ENCODE measurements at places on chromosomes 7 and 10. TPM values are rescaled to one million over a fixed set of nuclear protein-coding genes. Genes with fewer than 3 reads are reported as not detected.

The SPAM1 gene
- not detected for total RNA-seq

DNA sequence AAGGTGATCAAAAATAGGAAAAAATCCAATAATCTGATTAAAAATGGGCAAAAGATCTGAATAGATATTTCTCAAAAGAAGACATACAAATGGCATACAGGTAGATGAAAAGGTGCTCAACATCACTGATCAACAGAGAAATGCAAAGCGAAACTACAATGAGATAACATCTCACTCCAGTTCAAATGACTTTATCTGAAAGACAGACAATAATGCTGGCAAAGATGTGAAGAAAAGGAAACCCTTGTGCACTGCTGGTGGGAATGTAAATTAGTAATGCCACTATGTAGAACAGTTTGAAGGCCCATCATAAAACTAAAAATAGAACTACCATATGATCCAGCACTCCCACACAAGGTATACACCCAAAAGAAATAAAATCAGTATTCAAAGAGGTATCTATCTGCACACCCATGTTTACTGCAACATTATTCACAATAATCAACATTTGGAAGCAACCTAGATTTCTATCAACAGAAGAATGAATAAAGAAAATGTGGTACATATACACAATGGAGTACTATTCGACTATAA, 85.0 kb downstream of the LRRN3 start:
- no peak for DNase-seq
- no peaks in the 10 kb centered on the region for H3K27me3 ChIP-seq
- H3K4me1 ChIP-seq = no peaks in the 10 kb centered on the region
- no peaks in the 10 kb centered on the region for H3K36me3 ChIP-seq
- H3K4me3 ChIP-seq = no peak overlapping the region

The SEC31B gene
- 7.8 TPM for total RNA-seq

The OPN1SW gene
- total RNA-seq = not detected

The SFTPD gene
- 0.22 TPM for total RNA-seq

The TMEM229A gene
- 0.09 TPM for total RNA-seq

GRCh38 chr10:104406715-104407650, 53.4 kb downstream of the CFAP58 start:
- no peaks in the 10 kb centered on the region for H3K36me3 ChIP-seq
- H3K27me3 ChIP-seq = no peaks in the 10 kb centered on the region
- H3K4me3 ChIP-seq = no peak overlapping the region

DNA sequence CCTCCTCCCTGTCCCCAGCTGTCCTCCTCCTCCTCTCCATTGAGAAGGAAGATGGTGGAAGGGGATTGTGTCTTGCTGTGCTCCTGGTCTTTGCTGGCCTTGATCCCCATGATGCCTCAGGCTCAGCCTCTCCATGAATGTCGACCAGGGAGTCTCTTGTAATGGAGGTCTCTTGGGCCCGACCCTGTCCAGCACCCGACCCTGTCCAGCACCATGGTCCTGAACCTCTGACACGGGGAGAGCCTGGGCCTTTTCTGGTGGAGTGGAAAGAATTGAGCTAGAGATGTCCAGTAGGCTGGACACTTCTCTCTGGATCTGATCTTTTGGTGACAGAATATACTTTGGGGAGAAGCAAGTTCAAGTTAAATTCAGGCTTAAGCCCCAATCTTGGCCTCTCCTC, 42.3 kb upstream of the HMX3 start:
- DNase-seq = no peak
- no peaks in the 10 kb centered on the region for H3K4me1 ChIP-seq
- H3K27me3 ChIP-seq = no peaks in the 10 kb centered on the region

The MRC1 gene
- total RNA-seq = 0.05 TPM

DNA sequence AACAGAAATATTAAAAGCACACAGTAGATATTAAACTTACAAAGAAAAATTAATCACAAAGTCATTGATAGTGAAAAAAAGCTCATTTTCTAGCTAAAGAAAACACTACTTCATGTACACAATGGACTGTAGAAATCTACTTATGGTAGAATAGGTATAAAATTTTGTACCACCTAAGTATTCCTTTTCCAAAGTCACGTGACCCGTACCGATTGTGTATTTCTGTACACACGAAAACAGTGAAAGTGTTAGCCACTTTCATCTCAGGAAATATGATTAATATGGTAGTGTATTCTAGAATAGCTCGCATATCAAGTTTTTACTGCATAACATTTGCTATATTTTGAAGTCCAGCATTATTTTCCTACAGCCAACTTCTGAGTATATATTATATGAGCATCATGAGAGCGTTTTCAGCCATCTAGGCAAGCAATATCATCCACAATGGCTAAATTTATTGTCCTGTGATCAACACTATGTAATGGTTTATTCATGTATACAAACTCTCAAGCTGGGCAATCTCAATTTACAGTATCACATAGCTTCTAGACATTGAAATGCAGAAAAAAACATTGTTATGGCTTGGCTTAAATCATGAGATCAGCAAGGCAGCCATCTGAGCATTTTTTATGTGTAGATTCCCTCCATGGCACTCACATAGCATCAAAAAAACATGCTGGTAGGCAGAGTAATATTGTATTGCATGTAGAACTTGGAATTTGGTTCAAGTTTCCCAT, 114.7 kb downstream of the CD36 start:
- no peak overlapping the region for H3K4me3 ChIP-seq
- DNase-seq = no peak
- H3K27me3 ChIP-seq = no peaks in the 10 kb centered on the region
- peaks cover 9% of the 10 kb centered on the region for H3K36me3 ChIP-seq
- H3K4me1 ChIP-seq = peaks cover 15% of the 10 kb centered on the region

The MRLN gene
- not detected for total RNA-seq

DNA sequence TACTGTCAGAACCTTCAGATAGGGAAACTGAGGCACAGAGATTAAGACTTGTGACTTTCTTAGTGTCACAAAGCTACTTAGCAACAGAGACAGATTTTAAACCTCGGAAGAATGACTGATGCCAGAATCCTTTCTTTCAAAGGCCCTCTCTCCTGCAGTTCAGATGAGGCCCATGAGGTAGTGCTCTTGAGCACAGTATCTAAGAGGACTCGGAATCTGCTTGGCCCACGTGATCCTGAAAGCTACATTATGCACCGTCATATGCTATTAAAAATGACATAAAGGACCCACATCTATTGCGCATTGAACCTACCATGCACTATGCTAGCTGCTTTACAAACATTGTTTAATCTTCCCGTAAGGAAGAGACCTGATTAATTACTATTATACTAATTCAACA, 355.9 kb downstream of the SFMBT2 start:
- no peaks in the 10 kb centered on the region for H3K4me1 ChIP-seq
- no peaks in the 10 kb centered on the region for H3K27me3 ChIP-seq
- H3K36me3 ChIP-seq = no peaks in the 10 kb centered on the region
- DNase-seq = no peak
- no peak overlapping the region for H3K27ac ChIP-seq

GRCh38 chr10:6185039-6185716, 17.6 kb upstream of the PFKFB3 start:
- DNase-seq = no peak
- H3K27me3 ChIP-seq = no peaks in the 10 kb centered on the region
- no peak overlapping the region for H3K27ac ChIP-seq
- H3K4me3 ChIP-seq = no peak overlapping the region
- no peaks in the 10 kb centered on the region for H3K36me3 ChIP-seq

DNA sequence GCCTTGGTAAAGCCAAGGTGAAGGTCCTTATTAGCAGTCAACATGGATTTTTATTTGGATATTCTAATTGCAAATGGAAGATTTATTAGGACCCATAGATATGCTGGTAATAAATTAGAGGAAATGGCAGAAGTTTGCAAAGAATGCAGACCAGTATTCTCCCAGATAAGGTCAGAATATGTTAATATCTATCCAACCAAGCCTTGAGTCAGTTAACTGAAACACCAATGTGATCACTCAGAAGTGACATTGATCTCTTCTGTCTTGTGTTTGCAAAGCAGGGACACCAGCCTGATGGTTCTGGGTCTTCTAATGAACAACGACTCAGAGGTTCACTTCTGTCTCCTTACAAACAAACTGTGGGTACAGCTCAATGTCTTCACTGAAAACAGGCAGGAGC, 21.5 kb downstream of the UROS start:
- H3K36me3 ChIP-seq = peaks cover 9% of the 10 kb centered on the region
- no peaks in the 10 kb centered on the region for H3K4me1 ChIP-seq
- no peak for DNase-seq
- H3K4me3 ChIP-seq = no peak overlapping the region
- no peak overlapping the region for H3K27ac ChIP-seq
- no peaks in the 10 kb centered on the region for H3K27me3 ChIP-seq

The RAPGEF5 gene
- total RNA-seq = 1.0 TPM

The ABLIM1 gene
- 70.0 TPM for total RNA-seq

The SPDYE2 gene
- total RNA-seq = not detected

The CPXM2 gene
- 5.5 TPM for total RNA-seq

The SPDYE11 gene
- not detected for total RNA-seq

The LIPK gene
- not detected for total RNA-seq

- no peaks in the 10 kb centered on the region for H3K27me3 ChIP-seq
- no peak overlapping the region for H3K4me3 ChIP-seq
- no peak for DNase-seq
- no peaks in the 10 kb centered on the region for H3K4me1 ChIP-seq
- H3K27ac ChIP-seq = no peak overlapping the region
- peaks cover 2% of the 10 kb centered on the region for H3K36me3 ChIP-seq
Observed at GRCh38 chr10:69938541-69938991, 114.1 kb upstream of the MACROH2A2 start.

- H3K27me3 ChIP-seq = no peaks in the 10 kb centered on the region
- no peaks in the 10 kb centered on the region for H3K4me1 ChIP-seq
- no peak overlapping the region for H3K4me3 ChIP-seq
- no peak overlapping the region for H3K27ac ChIP-seq
- DNase-seq = no peak
Observed at GRCh38 chr7:13024121-13024674, 336.8 kb downstream of the ARL4A start.

The TBRG4 gene
- 65.2 TPM for total RNA-seq

DNA sequence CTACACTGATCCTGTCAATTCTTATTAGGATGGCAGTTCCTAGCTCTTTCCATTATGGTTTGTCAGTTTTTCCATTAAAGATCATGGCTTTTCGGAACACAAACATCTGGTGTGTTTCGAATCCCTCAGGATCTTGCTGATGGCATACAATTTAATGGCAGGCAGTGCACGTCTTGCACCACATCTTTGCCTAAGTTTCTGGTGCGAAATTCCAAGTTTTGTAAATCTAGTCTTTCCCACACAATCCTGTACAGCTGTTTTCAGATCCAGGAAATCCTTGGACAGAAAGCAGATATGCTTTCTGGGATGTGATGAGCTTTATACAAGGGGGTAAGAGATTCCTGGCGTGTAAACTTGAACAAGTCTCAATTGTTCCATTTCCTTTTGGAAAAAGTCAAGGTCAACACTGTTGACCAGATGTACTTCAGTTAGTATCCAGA, 224.3 kb upstream of the PHYHIPL start:
- H3K4me1 ChIP-seq = peaks cover 7% of the 10 kb centered on the region
- H3K4me3 ChIP-seq = no peak overlapping the region

GRCh38 chr7:140084972-140085371, 22.2 kb upstream of the PARP12 start:
- no peak overlapping the region for H3K27ac ChIP-seq
- no peak for DNase-seq
- H3K4me3 ChIP-seq = no peak overlapping the region
- H3K36me3 ChIP-seq = no peaks in the 10 kb centered on the region
- H3K27me3 ChIP-seq = peaks cover 8% of the 10 kb centered on the region
- no peaks in the 10 kb centered on the region for H3K4me1 ChIP-seq

The ACTL6B gene
- total RNA-seq = not detected

GRCh38 chr10:7608001-7608400, 58.8 kb downstream of the ITIH5 start:
- H3K27ac ChIP-seq = no peak overlapping the region
- no peak overlapping the region for H3K4me3 ChIP-seq
- H3K27me3 ChIP-seq = no peaks in the 10 kb centered on the region
- H3K4me1 ChIP-seq = no peaks in the 10 kb centered on the region
- no peaks in the 10 kb centered on the region for H3K36me3 ChIP-seq

The BMPER gene
- total RNA-seq = 4.4 TPM

- no peak for DNase-seq
- H3K4me3 ChIP-seq = no peak overlapping the region
- H3K27me3 ChIP-seq = no peaks in the 10 kb centered on the region
- peaks cover 3% of the 10 kb centered on the region for H3K36me3 ChIP-seq
Observed at GRCh38 chr10:86840498-86840897, 84.1 kb downstream of the BMPR1A start.

The PRLHR gene
- total RNA-seq = not detected

DNA sequence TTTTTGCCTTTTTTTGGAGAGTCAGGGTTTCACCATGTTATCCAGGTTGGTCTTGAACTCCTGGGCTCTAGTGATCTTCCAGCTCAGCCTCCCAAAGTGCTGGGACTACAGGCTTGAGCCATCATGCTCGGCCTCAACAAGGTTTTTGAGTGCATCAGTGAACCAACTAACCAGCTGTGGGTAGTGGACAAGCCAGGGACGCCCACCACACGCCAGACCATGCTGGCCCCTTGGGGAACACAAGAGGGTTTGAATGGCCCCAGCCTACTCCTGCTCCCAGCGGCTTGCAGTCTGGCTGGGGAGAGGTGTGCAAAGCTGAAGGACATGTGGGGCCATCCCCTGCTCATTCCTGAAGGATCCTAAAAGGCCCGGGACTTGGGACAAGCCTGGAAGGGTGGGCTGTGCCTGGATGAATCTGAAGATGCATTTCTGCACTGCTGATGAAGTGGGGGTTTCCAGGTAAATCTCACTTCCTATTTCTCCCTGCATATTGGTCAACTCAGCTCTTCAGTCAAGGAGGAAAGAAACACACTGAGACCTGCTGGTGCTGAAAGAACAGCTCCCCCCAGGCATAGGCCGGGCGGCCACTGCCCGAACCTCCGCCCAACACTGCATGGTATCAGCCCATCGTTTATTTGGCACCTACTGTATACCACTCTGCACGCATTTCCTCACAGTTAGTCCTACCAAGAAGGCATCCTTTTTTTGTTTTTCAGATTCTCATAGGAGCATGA, 6.9 kb downstream of the MMD2 start:
- no peak overlapping the region for H3K27ac ChIP-seq
- no peaks in the 10 kb centered on the region for H3K36me3 ChIP-seq
- H3K27me3 ChIP-seq = no peaks in the 10 kb centered on the region
- no peaks in the 10 kb centered on the region for H3K4me1 ChIP-seq
- DNase-seq = peak; percentile 2

The LRRC4 gene
- total RNA-seq = 4.5 TPM

DNA sequence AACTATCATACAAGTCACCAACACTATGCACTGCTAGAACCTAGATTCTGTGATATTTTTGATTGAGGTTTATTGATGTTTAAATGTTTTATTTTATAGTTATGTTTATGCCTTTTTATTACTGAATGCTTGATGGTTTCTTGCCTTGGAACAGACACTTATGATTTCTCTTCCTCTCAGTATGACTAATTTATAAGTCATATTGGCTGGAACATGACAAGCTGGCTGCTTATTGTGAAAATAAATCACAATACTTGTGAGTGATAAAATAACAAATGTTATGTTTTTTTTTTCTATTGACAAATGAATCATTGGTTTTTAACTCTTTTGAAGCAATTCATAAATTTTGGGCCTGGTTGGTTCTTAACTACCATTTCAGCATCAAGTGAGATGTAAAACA, 142.0 kb upstream of the MALRD1 start:
- H3K27ac ChIP-seq = no peak overlapping the region
- peak; percentile 29 for DNase-seq
- no peaks in the 10 kb centered on the region for H3K4me1 ChIP-seq
- no peaks in the 10 kb centered on the region for H3K36me3 ChIP-seq

- no peak overlapping the region for H3K27ac ChIP-seq
- H3K4me3 ChIP-seq = no peak overlapping the region
- H3K36me3 ChIP-seq = no peaks in the 10 kb centered on the region
- H3K4me1 ChIP-seq = peaks cover 6% of the 10 kb centered on the region
- DNase-seq = peak; percentile 81
Observed at GRCh38 chr10:48792687-48793096, 108.0 kb downstream of the WDFY4 start.

The C10orf143 gene
- total RNA-seq = 0.73 TPM

Data from astrocyte (in vitro differentiated cells and primary cell).